Ecto neural progenitor cell (in vitro differentiated cells): ENCODE measurements at places on chromosomes 3 and 15.

GRCh38 chr3:79985816-79986215 lies 218.0 kb upstream of the ROBO1 start:
- DNase-seq: no peak

DNA sequence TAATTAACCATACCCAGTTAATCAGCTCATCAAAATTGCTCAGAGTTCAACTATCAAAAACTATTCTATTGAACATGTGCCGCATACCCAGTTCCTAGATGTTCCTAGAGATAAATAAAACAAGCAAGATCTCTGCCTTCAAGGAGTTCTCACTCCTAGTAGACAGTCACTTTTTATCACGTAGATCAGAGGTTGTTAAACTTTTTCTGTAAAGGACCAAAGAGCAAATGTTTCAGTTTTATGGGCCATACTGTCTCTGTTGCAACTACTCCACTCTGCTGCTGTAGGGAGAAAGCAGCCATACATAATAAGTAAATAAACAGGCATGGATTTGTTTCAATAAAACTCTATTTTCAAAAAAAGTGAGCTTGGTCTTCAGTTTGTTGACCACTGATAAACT lies 7.9 kb downstream of the FBN1 start:
- no peak for DNase-seq

DNA sequence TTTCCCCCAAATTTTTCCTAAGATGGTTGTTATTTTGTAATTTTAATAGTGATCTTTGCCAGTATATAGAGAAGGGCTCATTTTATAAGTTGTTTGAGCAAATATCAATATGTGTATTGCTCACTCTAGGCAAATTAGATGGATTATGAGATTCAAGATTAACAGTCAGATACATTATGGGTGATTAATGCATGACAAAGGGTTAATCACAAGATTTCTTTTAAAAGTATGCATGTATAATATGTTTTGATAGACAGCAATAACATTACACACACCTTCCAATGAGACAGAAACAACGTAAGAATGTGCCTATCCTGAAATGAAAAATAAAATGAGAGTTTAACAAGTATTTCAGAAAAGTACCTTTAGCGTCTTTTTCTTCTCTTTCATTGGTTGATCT lies 547.6 kb upstream of the AGTR1 start:
- no peak for DNase-seq

- DNase-seq: no peak
Measured at GRCh38 chr3:71796290-71796689, 11.3 kb upstream of the PROK2 start.

- DNase-seq: no peak
Measured at GRCh38 chr3:126267976-126268615, 87.7 kb upstream of the ALDH1L1 start.
